Left cardiac atrium (tissue), 4 donors: ENCODE measurements at places on chromosomes 4 and X.

DNA sequence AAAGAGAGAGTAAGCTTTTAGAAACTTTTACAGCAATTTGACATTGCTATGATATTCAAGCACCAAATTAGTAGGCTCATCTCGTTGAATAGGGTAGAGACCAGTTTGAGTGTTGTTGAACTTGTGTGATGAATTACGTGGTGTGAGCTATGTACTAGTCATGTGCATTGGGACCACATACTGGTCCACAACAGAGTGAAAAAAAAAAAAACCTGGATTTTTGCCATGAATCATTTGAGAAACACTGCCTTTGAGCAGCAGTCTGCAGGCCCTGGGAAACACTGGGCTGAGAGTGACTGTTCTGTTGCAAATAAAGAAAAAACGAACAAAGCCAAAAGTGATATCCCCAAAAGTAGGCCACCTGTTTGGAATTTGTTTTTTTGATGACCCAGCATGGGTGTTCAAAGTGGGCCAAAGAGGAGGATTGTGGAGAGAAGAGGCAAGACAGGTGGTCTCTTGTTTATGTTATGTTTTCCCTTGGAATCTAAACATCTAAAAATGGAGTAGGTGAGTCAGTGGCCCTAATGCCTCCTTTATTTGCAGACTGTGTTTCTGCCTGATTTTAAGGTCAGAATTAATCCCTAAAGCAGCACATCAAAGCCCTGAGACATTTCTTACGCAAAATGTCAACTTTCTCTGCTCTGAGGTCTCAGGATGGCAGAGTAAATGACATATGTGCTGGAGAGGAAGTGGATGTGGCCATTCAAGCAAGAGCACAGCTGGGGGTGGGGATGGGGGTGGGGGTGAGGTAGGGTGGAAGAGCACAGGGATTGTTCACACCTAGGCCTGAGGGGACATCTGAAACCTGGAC lies 33.5 kb downstream of the TAF7L start:
- DNase-seq: no peak

GRCh38 chr4:145565328-145565727 lies 53.9 kb upstream of the MMAA start:
- DNase-seq: no peak

GRCh38 chrX:16119353-16120220 lies 3.8 kb upstream of the GRPR start:
- no peak for DNase-seq

DNA sequence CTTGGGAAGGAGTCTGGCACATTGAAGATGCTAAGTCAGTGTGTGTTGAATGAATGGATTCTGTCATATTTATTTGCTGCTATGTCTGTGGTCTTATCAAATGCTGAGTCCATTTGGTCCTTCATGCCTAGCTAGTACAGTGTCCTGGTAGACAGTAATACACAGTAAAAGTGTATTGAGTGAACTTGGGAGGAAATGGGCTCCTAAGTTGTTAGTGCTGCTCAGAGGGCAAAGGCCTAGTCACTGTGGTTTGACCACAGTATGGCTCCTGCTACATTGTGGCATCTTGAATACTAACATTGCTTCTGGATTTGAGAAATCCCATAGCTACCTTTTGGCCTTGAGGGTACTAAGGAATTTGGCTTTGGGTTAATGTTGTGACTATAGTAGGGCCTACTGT lies 33.9 kb downstream of the MTM1 start:
- DNase-seq: no peak
